ENCODE measurements at places on chromosomes 3 and 15.
A peak's percentile ranks its signal among the peaks of the same experiment; 100 is the strongest.

- DNase-seq, result no peak
Measured at GRCh38 chr15:60316961-60317360, 80.8 kb downstream of the ANXA2 start.

GRCh38 chr3:65400899-65401298, 637.8 kb downstream of the MAGI1 start:
- DNase-seq, result no peak

GRCh38 chr3:4225005-4225471, 78.1 kb upstream of the SETMAR start:
- DNase-seq, result no peak

- no peak for DNase-seq
Measured at GRCh38 chr3:99674086-99674789, 35.8 kb downstream of the COL8A1 start.

DNA sequence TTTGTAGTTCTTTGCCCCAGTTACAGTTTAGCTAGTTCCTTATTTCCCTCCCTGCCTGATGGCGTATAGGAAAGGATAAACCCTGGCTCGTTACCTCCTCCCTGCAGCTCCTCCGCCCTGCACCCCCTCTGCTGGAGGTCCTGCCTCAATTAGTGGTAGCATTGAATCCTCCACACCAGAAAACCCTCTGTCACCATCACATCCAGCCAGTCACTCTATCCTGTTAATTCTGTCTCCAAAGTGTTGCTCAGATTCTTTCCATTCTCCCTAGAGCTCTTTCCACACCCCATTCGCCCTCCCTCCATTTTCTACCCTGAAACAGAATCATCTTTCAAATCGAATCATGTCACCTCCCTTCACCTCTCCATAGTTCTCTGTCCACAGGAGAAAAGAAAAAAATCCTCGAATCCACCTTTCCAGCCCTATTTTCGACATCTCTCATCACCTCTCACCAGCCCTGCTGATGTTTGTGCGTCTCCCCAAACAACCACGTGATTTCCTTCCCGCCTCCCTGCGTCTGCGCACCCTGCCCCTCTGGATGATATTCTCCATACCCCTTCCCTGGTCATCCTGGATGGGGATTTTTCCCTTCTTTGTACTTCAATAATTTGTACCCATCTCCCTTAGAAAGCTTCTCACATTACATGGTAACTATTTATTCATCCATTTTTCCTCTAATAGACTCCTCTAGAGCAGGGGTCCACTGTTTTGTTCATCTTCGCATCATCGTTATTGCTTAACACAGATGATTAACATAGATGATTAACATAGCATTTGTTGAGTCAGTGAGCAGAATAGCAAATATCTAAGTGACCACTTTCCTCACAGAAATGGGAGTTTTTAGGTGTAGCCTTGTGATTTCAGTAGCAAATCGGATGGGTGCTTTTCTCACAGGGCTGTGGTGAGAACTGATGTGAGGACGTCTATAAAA, 37.1 kb downstream of the MAP3K13 start:
- no peak for DNase-seq

DNA sequence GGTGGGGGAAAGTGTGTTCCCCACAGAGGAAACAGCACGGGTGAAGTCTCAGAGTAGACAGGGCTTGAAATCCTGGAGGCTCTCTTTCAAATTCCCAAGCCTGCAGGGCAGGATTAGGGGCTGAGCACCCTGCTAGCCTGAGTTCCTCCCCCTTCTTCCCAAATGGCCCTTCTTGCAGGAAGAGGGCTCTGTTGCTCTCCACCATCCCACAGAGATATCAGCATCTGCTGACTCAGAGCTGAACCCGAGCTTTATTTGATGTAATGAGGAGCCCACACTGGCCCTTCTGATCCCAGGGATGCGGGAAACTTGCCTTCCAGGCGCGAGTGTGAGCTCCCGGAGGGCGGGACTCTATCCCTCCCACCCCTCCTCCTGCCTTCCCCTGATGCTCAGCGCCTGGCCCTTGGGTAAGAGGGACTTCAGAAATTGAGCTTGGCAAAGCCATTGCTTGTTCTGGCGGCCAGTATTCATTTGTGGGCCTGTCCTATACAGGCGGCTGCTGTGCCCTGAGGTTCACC, 1.4 kb upstream of the STRA6 start:
- DNase-seq, result peak; percentile 38

DNA sequence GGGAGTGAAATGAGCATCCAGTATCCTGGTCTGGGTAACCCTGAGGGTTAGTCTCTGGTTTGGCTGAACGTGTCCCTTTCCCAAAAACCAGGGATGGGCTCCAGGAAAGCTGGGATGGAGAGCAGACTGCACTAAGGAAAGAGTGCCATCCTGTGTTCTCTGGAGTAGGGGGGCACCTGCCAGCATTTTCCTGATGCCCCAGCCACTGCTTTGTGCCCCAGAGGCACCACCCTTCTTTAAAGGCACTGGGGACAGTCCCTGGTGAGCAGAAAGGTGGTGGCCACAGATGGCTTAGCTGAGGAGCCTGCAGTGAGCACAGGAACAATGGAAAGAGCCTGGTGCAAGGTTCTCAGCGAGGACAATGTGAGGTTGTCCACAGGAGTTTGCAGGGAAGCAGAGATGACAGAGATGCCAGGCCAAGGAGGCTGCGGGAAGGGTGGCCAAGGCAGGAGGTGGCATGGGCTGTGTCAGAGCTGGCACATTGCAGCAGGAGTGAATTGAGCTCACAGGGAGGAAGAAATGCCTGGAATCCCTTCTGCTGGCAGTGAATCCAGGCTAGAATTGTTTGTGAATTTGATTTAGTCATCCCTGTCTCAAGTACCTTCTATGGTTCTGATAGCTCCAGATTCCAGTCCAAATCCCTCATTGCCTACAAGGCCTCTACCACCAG, 39.9 kb downstream of the AMOTL2 start:
- no peak for DNase-seq

GRCh38 chr15:25860885-25861866, 2.0 kb downstream of the ATP10A start:
- DNase-seq, result no peak

DNA sequence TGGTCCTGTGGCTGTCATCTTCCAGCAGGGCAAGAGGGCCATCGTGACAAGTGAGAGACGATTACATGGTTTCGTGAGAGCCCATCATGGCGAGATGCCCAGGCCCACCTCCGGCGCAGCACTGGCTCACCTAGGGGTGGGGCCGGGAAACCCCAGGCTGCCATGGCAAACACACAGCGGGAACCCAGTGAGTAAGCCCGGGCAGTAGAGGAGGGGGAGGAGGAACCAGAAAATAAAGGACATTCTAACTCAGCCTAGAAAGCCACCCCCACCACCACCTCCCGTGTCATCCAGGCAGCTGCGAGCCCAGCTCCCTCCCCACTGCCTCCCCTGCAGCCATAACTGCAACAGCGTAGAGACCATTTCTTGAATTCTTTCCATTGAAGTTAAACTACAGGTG, 52.3 kb downstream of the PCSK6 start:
- DNase-seq, result no peak

DNA sequence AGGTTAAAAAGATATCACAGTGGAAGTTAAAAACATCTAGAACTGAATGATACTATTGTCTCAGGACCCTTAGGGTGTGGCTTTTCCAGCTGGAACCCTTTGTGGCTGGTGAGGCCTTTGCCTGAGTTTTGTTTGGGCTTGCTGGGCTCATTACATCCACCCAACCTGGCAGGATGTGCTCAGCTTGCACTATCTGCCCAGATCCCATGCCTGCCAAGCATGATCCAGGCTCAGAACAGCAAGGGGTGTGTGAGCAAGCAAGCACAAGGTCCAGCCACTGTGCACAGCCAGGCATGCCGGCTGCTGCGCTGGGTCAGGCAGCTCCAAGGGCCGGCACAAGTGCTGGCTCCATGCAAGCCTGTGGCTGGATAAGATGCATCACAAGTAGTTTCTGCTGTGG, 512.7 kb upstream of the CDIN1 start:
- no peak for DNase-seq

DNA sequence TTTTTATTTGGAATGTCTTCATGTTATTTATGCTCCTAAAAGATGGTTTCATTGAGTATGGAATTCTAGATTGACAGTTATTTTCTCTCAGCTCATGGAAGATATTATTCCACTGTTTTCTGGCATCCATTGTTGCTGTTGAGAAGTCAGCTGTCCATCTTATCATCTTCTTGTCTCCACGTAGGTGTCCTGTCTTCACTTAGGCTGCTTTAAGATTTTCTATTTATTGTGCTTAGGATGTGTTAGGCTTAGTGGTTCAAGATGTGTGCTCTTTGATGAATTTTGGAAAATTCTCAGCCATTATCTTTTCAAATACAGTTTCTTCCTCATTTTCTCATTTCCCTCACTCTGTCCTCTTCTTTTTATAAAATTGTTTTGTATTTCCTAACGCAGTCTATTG, 52.0 kb downstream of the SNRK start:
- DNase-seq, result no peak

GRCh38 chr3:124442463-124442862, 287.8 kb upstream of the UMPS start:
- DNase-seq, result no peak

- DNase-seq, result no peak
Measured at GRCh38 chr3:181344331-181344730, 354.8 kb upstream of the DNAJC19 start.

DNA sequence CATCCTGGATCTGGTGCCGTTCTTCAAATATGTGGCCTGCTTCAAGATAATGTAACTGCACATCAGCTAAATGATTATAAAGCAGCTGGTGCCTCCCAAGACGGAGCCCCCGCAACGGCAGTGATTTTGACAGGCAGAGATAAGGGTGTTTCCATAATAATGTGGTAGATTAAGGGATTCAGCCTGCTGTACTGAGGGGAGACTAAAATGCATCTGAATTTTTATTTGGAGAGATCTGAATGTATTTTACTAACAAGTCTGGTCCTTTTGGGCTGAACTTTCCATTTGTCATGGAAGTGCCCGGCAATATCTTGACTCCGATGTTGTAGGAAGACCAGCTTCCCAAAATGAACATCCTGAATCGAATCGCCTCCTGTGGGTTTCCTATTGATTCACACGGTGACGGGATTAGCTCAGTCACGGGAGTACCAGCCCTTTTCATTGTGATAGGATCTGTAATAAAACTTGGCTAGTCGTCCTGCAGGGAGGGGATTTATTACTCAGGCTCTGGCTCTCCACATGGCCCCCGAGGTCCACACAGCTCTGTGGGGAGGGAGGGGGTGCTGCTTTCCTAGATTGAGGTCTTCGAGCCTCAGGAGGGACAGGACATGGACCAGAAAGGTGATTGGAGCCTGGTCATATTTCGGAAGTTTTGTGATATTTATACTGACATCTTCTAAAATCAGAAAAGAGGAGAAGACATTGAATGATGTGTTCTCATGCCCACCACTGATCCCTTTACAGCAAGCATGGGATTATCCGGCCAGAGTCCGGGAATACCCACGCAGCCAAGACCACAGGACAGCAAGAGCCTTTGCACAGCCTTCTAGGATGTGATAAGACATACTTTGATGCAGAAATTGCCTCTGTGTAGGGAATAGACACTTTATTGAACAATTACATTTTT, 2.5 kb upstream of the PCSK6 start:
- no peak for DNase-seq

GRCh38 chr3:166533740-166534139, 696.5 kb upstream of the BCHE start:
- DNase-seq, result no peak

DNA sequence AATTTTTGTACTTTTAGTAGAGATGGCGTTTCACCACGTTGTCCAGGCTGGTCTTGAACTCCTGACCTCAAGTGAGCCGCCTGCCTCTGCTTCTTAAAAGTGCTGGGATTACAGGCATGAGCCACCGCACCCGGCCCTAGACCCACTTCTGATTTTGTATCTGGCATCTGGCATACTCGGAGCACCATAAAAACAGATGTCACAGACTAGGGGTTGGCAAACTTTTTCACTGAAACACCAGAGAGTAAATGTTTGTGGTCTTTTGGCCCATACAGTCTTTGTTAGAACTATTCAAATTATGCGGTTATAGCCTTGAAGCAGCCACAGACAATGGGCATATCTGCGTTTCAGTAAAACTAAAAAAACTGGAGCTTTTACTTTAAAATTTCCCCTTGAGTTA, 110.7 kb downstream of the TJP1 start:
- no peak for DNase-seq

DNA sequence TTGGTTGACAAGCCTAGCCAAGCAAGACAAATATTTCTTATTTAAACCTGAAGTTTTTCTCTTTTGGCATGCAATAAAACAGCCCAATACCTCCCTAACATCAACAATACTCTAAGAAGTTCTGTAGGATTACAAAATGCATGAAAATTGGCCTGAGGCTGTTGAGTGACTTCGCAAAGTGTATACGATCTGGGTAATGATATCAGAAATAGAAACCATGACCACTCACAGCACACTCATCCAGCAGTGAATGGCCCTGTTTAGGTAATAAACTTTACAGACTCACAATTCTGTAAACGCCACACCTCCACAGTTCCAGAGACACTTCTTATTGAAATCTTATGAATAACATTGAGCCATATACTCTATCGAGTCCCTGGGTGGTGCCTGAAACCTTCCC, 83.0 kb upstream of the NAALADL2 start:
- no peak for DNase-seq

GRCh38 chr3:133136114-133137041, 98.2 kb downstream of the TMEM108 start:
- peak; percentile 36 for DNase-seq

DNA sequence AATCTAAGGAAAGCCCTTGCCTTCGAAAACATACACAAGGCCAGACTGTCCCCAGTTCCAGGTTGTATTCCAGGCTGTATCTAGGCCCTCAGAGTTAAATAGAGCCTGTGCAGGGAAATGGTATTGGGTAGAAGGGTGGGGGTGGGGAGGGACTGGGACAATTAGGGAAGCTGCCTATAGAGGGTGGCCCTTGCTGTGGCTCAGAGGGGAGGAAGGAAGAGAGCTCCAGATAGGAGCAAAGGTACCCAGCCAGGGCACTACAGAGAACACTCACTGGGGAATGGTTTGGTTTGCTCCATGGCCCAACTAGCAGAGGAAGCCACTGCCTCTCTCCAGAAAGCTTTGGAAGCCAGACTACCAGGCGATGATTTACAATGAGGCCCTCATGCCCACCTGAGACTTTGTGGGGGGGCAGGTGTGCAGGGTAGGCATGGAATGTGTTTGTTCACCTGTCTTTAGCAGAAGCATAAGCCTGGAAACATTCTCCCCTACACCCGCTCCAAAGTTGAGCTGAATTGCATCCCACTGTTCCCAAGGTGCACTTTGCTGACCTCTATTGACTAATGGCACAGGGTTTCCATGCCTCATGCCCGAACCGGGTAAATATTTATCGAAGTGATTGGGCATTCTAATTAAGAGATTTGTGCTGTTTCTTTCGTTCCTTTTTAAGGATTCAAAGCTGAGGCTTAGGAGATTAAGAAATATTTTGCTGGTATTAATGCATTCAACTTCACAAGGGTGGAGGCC, 6.3 kb upstream of the TLE3 start:
- DNase-seq, result no peak

DNA sequence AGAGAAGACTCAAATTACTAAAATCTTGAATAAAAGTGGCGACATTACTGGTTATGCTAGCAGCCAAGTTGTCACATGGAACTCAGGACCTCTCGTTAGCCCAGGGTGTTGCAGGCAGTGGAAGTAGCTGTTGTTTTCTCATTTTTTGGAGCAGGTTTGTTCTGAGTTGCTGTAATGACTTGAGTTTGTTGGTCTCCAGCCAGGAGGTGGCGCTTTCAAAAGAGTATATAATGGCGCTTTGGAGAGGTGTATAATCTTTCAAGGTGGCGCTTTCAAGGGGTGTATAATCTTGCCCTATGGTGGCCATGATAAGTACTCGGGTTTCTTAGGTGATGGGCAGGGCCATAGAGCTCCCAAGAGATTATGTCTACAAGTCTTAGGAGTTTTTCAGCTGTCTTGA, 632.7 kb downstream of the NTRK3 start:
- DNase-seq, result no peak

- DNase-seq, result no peak
Measured at GRCh38 chr3:157531301-157531660, 28.1 kb upstream of the VEPH1 start.
